ENCODE measurements at places on chromosomes 6 and 20.
A peak's percentile ranks its signal among the peaks of the same experiment; 100 is the strongest.

GRCh38 chr6:18349386-18349785, 37.8 kb upstream of the RNF144B start:
- no peak for DNase-seq

DNA sequence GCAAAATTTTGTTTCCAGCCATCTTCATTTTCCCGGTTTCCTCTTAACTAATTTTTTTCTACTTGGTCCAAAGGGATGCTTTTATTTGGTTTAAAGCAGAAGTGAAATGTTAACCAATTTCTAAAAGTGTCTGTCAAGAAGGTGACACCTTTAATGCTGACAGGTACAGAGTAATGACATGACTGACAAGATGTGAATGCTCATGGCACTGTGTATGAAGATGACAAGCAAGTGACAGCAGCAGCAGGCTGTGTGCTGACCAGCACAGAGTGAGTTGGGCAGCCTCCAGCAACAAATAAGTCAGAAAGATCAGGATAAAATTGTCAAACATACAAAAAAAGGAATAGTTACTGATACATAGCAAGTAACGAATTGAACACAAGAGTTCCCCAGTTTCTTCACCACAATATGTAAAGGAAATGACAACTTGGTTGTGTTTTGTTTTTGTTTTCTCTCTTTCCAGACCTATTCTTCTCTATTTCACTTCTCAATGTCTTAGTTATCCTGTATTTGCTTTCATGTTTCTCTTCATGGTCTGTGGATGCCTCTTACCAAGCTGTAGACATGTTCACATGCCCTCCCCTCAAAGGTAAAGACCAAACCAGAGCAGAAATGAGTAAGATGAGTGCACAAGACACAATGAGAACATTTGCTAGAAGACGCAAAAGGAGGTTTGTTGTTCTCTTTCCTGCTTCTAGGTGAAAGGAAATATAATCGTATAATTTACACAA, 174.9 kb downstream of the FRK start:
- DNase-seq: no peak

DNA sequence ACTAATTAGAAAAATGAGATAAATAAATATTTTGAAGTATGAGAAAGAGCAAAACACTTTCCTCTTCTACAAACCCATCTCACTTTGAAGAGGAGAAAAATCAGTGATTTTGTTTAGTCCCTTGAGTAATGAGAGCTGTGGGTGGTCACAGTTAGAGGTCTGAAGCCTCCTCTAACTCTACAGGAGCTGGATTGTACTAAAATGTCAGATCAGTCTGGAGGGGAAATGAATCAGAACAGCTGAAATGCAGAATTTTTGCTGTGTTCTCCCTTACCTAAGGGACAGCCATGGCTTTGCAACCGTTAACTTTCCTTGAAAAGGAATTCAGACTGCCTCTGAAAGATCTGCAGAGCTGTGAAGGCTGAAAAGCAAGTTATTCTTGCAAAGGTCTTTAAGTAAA, 11.4 kb upstream of the RFPL4B start:
- no peak for DNase-seq

- no peak for DNase-seq
Observed at GRCh38 chr20:53281557-53282117, 309.5 kb downstream of the TSHZ2 start.

DNA sequence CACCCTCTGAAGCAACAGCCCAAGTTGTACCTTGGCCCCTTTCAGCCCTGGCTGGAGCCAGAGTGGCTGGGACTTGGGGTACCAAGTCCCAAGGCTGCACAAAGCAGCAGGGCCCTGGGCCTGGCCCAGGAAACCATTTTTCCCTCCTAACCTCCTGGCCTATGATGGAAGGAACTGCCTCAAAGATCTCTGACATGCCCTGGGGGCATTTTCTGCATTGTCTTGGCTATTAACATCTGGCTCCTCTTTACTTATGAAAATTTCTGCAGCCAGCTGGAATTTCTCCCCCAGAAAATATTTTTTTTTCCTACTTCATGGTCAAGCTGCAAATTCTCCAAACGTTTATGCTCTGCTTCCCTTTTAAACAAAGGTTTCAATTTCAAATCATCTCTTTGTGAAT, 269.4 kb upstream of the CDYL start:
- no peak for DNase-seq

DNA sequence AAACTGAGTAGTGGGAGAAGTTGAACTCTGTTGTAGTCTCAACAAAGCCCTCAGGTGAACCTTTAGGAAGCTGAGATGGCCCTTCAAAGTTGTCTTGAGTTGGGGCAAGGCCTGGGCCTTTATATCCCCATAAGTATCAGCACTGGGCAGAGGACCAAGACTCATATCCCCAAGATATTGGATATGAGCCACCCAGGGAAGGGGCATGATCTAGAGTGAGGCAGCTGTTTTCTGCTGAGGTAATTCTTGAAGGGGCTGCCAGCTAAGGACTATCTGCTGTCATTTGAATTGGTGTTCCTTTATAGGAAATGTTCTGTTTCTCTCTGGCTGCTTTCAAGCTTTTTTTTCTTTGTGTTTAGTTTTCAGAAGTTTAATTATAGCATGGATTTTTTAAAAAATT, 140.7 kb upstream of the FLRT3 start:
- DNase-seq: no peak

DNA sequence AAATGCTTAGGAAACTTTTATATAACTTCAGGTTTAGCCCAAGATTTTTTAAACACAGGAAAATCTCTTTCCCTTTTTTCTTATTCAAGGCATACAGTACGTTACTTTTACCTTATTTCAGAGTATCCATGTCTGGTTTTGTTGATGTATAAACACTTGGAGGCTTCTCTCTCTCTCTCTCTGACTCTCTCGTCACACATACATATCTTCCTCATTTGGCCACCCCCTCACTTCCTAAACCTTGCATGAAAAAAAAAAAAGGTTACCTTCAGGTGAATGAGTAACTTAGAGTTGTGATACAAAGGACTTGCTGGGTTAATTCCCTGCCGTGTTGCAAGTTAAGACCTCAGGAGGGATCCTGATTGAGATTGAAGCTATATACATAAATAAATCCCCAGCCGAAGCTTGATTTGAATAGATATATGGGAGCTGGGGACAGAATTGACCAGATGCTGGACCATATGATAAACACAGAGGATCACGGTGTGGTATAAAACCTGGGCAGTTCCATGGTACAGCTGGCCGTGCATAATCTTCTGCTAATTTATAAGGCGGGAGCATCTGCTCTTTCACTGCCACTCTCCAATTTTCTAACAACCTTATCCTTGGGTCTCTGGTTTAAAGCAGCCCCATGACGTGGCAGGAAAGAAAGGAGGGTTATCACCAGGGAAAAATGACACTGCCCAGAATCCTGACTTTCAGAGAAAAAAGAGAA, 55.1 kb upstream of the IL20RA start:
- no peak for DNase-seq

- no peak for DNase-seq
Observed at GRCh38 chr6:150119173-150119572, 23.7 kb upstream of the PPP1R14C start.

GRCh38 chr20:14573676-14574075, 236.3 kb upstream of the FLRT3 start:
- DNase-seq: no peak

DNA sequence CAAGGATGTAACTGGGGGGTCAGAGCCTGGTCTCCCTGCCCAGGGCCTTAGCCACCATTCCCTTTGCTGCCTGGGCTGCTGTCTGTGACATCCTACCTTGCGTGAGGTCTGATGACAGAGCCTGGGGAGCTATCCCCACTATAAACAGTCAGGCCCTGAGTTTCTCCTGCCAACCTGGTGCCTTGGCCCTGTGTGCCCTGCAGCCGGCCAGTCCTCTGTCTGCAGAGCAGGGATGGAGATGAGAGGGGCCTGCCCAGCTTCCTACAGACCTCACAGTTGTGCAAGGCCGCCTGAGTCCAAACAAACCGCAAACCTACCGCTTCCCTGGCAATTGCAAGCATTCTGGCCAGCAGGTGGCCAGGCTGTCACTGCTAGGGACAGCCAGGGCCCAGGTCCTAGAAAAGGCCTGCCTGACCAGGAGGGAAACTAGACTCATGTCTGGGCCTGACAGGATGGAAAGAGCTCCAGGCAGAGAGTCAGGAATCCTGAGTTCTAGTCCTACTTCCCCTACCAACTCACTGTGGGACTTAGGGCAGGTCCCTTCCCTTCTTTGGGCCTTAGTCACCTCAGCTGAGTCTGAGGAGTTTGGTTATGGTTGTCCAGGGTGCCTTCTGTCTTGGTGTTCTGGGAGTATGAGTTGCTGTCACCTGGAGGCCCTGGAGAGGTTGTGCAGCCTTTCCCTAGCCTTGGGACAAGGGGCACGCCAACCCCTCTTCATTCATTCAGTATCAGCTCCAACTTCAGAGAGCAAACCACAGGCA, 86.2 kb downstream of the VEGFA start:
- DNase-seq: no peak

- no peak for DNase-seq
Observed at GRCh38 chr20:2122936-2123335, 21.3 kb downstream of the STK35 start.

DNA sequence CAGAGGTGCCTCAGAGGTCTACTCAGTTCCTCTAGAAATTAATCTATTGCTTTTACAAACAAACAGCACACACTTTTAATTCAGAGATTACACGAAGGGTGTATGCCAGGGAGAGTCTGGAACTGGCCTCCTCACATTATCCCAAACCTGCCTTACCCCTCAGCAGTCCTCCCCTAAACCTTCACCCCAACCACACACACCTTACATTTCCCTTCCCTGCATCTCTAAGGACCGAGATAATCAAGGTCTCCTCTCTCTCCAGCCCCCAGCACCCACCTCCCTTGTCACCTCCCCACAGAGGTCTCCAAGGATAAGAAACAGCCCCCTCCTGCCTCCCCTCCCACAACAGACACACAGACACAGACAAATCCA, 6.1 kb downstream of the HLA-DRB1 start:
- DNase-seq: no peak

GRCh38 chr6:127201321-127201720, 65.3 kb upstream of the RNF146 start:
- DNase-seq: no peak

DNA sequence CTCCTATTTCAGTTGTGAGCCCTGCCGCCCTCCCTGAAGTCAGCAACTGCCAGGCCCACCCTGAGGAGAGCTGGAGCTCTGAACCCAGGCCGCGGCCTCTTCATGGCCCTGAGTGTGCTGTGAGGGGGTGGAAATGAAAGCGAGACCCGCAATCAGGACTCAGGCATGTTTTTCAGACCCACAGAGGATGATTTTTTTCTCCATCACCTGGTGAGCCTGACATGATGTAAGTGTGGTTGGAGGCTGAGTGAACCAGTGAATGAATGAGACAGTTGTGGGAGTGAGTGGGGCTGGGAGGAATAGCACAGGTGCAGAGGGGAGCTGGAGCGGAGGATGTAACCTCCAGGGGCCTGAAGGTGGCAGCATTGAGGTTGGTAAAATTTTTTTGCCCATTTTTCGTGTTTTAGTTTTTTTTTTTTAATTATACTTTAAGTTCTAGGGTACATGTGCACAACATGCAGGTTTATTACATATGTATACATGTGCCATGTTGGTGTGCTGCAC, 18.3 kb downstream of the RAET1L start:
- peak; percentile 46 for DNase-seq

DNA sequence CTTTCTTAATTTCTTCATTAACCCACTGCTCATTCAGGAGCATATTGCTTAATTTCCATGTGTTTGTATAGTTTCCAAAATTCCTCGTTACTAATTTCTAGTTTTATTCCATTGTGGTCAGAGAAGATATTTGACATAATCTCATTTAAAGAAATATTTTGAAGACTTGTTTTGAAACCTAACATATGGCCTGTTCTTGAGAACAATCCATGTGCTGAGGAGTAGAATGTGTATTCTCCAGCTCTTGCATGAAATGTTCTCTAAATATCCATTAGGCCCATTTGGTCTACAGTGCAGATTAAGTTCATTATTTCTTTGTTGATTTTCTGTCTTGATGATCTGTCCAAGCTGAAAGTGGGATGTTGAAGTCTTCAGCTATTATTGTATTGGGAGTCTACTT, 251.7 kb downstream of the ALDH8A1 start:
- DNase-seq: no peak

- DNase-seq: no peak
Observed at GRCh38 chr20:63440366-63440955, 32.0 kb downstream of the KCNQ2 start.

DNA sequence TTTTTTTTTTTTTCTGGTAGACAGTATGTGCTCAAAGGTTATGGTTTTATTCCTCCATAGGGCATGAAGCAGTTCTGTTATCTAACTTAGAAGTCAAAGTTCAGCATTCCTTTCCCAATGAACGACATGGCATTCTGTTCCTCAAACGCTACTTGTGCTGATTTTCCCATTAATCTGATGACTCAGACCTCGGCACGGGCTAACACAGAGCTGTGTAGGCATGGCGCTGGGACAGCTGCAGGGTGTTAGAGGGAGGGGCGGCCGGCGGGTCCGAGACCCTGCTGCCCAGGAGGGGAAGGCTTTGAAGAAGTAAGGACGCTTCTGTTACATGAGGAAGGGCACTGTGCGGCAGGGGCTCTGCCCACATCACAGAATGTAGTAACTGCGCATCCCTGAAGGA, 93.6 kb upstream of the AGPAT4 start:
- DNase-seq: no peak
